ENCODE measurements at places on chromosomes 3 and 15. TPM values are rescaled to one million over a fixed set of nuclear protein-coding genes. Genes with fewer than 3 reads are reported as not detected.

Gene ZPLD1
- polyA plus RNA-seq: 0.29 TPM

Gene TGM4
- polyA plus RNA-seq: 0.83 TPM

Gene SLC9A9
- 1.4 TPM for polyA plus RNA-seq

Gene THAP10
- polyA plus RNA-seq: 2.0 TPM

Gene ACAD9
- 36.9 TPM for polyA plus RNA-seq

DNA sequence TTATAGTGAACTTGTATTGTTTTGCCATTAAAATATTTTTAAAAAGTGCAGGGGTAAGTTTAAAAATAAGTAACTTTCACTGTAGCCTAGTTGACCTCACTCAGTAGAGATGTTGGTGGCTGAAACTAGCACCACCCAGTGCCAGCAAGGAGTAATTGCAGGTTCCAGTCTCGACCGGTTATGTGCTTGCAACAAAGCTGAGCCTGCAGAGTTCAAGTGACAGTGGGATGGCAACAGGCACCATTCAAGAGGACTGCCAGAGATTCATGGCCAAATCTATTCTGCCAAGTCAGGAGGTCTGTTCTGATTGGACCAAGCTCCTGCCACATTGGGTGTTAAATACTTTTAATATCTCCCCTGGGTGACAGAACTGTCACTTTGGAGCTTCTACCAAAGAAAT, 2.7 kb downstream of the ADAMTS7 start:
- DNase-seq: no peak

DNA sequence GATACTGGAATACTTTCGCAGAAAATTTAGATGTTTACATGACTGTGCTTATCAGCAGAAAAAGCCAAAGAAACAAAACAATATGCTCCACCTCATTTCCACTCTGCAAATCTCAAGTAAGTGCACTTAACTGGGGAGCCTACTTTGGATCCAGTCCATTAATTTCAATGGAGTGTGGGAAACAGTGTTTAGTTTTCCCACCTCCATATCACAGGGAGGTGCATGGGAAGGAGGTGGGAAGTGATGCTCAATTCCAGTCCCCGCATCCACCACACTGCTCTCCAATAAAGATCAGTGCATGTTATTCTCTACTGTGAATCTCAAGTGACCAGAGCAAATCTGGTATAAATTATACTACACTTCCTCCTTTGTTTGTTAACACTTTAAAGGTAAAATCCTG, 2.9 kb downstream of the NEDD4 start:
- no peak for DNase-seq

DNA sequence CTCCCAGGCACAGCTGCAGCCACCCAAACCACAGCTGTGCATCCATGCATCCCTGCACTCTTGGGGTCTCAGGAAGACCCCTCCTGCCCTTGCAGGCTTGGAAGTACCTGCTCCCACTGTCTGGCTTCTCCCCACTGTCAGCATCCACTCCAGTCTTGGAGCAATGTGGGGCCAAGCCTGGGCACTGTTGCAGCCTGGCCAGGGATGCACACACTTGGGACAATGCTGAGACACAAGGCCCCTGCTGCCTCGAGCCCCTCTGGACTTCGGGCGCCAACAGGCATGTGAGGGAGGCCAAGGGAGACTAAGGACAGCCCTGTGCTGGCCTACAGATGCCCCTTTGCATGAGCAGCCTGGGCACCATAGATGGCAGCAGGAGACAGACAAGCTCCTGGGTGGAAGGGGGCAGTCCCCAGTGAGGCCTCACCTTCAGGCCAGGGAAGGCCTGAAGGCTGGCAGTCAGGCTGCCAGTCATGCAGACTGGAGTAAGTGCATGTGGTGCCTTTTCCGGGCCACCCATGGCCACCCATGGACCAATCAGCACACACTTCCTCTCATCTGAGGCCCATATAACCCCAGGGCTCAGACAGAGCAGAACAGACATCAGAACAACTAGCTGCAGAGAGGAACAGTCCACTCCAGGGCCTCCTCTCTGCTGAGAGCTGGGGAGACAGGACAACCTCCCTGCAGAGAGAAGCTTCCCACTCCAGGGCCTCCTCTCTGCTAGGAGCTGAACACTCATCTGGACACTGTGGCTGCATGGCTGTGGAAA, 219.0 kb downstream of the VGLL3 start:
- DNase-seq: no peak

DNA sequence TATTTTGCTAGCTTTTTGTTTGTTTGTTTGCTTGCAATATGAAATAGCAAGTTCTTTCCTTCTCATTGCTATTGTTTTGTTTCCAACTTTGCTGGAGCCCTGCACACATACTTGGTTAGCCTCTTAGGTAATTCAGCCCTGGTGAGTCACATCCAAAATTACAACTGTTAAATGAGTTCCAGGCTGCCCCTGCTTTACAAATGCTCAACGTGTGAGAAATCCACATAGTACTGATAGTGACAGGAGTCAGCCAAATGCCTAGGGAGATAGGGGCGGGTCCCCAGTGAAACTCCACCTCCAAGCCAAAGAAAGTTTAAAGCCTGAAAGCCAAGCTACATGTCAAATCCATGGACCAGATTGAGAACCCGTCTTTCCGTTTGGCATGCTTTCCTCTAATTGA, 81.3 kb upstream of the RNF7 start:
- DNase-seq: peak; percentile 57

DNA sequence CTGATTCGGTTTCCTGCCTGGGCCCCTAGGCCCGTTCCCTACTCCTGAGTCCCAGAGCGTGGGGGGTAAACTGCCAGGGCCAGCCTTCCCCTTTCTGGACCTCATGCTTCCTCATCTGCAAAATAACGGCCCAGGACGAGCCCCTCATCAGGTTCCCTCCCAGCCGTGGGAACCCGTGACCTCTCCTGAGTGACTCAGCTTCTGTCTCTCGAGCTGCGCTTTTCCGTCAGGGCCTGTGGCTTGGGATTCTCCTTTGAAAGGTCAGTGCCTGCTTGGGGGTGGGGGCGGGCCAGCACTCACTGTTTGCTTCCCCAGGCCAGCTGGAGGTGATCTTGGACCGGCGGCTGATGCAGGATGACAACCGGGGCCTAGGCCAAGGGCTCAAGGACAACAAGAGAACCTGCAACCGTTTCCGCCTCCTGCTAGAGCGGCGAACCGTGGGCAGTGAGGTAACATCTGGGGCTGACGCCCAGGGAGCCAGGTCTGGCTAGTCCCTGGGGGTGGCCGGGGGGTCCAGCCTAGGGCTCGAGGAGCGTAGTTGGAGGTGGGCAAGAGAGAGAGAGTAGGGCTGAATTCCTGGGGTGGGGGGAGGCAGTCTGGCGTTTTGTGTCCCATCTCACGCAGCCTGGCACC, 12.8 kb downstream of the MAN2A2 start:
- DNase-seq: no peak

DNA sequence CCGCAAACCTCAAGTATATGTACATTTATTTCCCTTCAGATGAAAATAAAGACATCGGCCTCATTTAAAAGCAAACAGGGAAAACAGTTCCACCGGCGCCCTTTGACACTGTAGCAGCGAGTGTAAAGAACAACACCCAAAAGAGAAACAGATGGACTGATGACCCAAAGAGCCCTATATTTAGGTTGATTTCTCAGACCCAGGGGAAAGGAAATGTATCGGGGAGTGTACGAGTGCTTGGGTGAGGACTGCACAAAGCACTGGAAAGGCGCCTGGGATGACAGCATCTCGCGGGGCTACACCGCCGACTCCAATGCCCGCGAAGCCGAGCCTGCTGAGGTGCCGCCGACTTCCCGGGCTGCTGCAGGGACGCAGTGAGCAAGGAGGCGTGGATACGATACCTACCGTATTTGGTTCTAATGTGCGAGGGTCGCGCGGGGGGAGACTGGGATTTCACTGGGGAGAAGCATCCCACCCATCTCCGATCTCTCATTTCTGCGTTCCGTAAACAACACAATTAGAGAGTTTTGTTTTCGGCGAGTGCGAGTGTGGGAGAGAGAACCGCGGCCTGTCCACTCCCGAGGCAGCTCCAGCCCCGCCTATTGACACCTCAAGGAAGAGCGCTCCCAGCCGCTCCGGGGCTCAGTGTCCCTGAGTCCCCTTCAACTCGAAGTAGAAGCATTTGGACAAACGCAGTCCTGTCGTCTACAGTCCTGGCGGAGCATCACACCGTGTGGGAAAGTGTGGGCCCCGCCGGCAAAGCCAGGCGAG, 2.0 kb downstream of the MECOM start:
- DNase-seq: peak; percentile 35

- DNase-seq: peak; percentile 9
These were observed 493.9 kb downstream of the NLGN1 start for GRCh38 chr3:173891272-173892100.

DNA sequence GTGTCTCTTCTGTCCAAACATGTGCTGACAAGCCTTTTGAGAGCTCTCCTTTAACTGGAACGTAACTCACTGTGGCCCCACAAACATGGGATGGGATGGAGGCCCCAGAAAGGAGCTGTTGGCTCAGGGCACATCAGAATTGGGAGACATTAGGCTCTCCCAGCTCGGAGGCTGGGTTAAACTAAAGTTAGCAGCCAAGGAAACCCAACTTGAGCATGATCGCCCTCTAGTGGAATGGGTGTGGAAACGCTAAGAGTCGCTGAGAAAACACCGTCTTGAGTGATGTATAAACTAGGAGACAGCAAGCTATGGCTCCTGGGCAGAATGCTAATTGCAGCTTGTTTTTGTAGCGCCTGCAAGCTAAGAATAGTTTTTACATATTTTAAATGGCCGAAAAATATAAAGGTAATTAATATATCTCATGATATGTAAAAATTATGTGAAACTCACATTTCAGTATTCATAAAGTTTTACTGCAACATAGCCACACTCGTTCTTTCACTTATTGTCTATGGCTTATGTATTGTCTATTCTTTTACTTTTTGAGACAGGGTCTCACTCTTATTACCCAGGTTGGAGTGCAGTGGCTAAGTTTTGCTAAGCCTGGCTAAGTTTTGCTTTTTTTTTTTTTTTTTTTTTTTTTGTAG, 138.8 kb upstream of the HACD2 start:
- DNase-seq: peak; percentile 72

GRCh38 chr3:72082186-72082715, 297.3 kb upstream of the PROK2 start:
- DNase-seq: no peak

GRCh38 chr3:45029661-45030060, 3.6 kb downstream of the CLEC3B start:
- peak; percentile 82 for DNase-seq

DNA sequence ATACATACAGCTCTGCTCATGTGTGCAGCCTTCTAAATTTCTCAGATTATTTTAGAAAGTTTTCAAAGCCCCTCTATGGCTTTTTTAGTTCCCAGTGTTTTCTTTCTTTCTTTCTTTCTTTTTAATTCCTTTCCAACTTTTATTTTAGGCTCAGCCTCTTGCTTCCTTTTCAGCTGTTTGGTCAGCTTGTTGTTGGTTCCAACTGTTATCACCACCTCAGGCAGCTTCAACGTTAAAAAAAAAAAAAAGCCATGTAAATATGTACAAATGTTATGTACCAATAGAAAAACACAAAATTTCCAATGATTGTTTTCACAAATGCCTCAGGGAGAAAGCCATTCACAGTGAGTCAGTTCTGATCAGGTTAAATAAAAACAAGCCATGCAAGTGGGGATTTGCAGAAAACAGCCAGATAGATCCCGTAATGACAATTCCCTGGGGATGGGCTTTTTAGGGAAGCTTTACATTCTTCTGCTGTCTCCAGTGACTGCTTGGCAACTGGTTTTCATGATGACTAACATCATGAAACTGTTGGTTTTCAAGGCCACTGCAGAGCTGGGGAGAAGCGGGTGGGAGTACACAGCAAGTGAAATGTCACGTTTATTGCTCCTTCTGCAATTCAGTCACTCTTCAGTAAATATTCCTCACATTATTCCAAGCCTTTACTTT, 908.4 kb downstream of the EPHA3 start:
- peak; percentile 58 for DNase-seq

DNA sequence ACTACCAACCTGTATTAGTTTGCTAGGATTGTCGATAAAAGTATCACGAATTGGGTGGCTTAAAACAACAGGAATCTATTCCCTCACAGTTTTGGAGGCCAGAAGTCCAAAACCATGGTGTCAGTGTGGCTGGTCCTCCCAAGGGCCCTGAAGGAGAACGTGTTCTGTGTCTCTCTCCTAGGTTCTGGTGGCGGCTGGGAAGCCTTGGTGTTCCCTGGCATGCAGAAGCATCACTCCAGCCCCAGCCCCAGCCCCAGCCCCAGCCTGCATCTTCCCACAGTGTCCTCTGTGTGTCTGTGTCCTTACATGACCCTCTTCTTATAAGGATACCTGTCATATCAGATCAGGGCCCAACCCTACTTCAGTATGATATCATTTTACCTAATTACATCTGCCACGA, 272.5 kb upstream of the LYSMD4 start:
- no peak for DNase-seq

GRCh38 chr15:78327466-78327865, 12.7 kb upstream of the CRABP1 start:
- DNase-seq: no peak

DNA sequence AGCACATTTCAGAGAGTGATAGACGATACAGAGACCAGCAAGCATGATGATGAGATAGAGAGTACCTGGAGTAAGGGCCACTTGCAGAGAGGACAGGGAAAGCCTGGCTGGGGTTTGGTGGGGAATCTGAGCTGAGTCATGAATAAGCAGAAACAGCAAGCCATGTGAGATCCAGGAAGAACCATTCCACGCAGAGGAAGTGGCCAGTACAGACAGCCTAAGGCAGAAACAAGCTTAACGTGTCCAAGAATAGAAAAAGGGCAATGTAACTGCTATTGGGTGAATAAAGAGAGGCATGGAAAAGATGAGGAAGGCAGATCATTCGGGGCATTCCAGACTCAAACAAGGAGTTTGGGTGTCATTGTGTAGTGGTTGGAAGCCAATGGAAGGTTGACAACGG, 816.3 kb upstream of the CFAP20DC start:
- no peak for DNase-seq

DNA sequence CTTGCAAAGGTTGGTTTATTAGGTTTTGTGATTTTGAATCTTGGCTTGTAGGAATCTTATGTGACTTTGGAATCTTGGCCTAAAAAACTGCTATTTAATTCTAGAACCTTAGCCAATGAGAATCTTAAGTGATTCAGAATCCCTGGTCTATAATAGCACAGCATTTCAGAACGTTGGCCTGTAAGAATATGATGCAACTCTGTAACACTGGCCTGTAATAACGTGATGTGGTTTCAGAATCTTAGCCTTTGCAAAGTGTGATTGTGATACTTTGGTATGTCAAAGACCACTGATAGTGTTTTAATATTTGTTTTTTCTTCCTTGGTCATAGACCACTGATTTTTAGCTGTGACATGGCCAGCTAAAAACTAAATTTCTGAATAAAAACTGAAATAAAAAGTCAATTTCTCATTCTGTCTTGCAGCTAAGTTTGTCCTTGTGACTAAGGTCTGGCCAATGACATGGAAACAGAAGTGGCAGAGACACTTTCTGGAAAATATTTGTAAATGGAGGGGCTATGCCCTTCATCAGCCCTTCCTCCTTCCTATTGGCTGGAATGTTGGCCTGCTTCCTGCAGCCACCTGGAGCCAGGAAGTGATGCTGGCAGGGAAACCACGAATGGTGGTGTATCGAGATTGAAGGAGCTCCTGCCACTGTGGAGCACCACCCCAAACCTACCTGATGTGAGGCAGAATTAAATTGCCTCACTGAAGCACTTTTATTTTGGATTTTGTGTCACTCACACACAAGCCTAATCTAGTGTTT, 42.3 kb upstream of the CORO2B start:
- no peak for DNase-seq

Measured in foreskin keratinocyte (primary cell).